ENCODE measurements at places on chromosomes 7 and 10. TPM values are rescaled to one million over a fixed set of nuclear protein-coding genes. Genes with fewer than 3 reads are reported as not detected.

The IKZF1 gene
- total RNA-seq = 294 TPM

DNA sequence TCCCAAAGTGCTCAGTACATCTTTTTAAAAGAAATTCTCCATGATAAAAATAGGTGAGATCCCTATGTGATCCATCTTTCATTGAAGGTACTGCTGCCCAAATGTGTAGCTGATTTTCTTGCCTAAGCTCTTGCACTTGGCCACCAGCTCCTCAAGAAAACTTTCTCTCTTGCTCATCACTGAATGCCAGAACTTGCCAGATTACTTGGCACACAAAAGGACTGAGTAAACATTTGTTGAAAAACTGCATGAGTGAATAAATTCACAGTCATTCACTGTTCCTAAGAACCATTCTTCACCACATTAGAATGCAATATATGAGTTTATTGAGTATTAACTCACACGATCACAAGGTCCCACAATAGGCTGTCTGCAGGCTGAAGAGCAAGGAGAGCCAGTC is 99.9 kb downstream of the TRIL start:
- H3K27me3 ChIP-seq = peaks cover 16% of the 10 kb centered on the region
- H3K4me1 ChIP-seq = peaks cover 6% of the 10 kb centered on the region
- no peak for DNase-seq
- no peak overlapping the region for H3K4me3 ChIP-seq
- no peak overlapping the region for H3K27ac ChIP-seq
- no peaks in the 10 kb centered on the region for H3K36me3 ChIP-seq

- no peak overlapping the region for H3K27ac ChIP-seq
- H3K36me3 ChIP-seq = no peaks in the 10 kb centered on the region
- H3K4me1 ChIP-seq = peaks cover 6% of the 10 kb centered on the region
- no peak overlapping the region for H3K4me3 ChIP-seq
- H3K27me3 ChIP-seq = no peaks in the 10 kb centered on the region
- no peak for DNase-seq
Observed at GRCh38 chr7:39588416-39588815, 22.2 kb downstream of the YAE1 start.

GRCh38 chr10:66098595-66099480 is 827.0 kb upstream of the LRRTM3 start:
- no peak overlapping the region for H3K4me3 ChIP-seq
- H3K27ac ChIP-seq = no peak overlapping the region
- no peaks in the 10 kb centered on the region for H3K36me3 ChIP-seq
- H3K27me3 ChIP-seq = no peaks in the 10 kb centered on the region
- no peak for DNase-seq

DNA sequence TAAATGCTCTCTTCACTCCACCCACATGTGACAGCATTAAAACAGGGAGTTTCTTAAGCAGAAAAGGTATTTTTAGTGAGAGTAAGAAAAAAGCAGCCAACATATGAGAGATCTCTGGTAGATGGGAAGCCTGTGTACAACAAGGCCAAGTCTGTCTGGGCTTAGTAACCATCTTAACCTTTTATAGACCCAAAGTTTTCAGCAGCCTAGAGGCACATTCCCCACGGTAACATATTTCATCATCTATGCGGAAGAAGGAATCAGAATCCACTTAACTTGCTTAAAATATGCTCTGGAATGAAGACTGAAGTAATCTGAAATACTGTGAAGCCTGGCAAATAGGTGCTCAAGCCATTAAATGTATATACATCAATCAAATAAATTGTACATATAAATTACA is 127.8 kb downstream of the RAPGEF5 start:
- no peak for DNase-seq
- H3K36me3 ChIP-seq = no peaks in the 10 kb centered on the region
- H3K4me1 ChIP-seq = no peaks in the 10 kb centered on the region
- H3K4me3 ChIP-seq = no peak overlapping the region
- H3K27me3 ChIP-seq = no peaks in the 10 kb centered on the region
- no peak overlapping the region for H3K27ac ChIP-seq

The SH2D4B gene
- total RNA-seq = 0.27 TPM

GRCh38 chr10:71391701-71392100 is 5.0 kb upstream of the CDH23 start:
- no peak overlapping the region for H3K4me3 ChIP-seq
- no peaks in the 10 kb centered on the region for H3K36me3 ChIP-seq
- DNase-seq = no peak

Data from natural killer cell (primary cell).